ENCODE measurements at places on chromosomes 3 and 15.

- no peak for DNase-seq
These were observed 48.5 kb downstream of the MBNL1 start for GRCh38 chr3:152317184-152317583.

DNA sequence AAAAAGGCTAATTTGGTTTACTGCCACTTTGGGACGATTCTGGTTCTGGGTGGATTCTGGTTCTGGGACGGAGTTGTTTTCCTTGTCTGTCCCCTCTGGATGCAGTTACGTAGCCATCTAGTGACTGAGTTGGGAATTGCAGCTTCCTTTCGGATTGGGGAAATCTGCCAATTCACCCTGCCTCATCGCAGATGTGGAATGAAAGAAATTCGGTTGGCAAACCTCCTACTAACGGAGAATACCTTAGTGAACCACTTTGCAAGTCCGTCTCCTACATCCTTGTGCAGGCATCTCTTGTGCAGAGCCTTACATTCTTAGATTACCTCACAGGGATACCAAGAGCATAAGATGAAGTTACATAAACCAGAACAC lies 31.5 kb upstream of the AP4E1 start:
- DNase-seq, result peak; percentile 75

- no peak for DNase-seq
These were observed 697 bp upstream of the TRIM69 start for GRCh38 chr15:44735482-44736180.

- DNase-seq, result no peak
These were observed 124.6 kb downstream of the AKAP13 start for GRCh38 chr15:85504749-85505676.

GRCh38 chr3:120177707-120178306 lies 83.6 kb upstream of the GSK3B start:
- DNase-seq, result no peak

GRCh38 chr15:83046558-83047127 lies 20.4 kb downstream of the BTBD1 start:
- no peak for DNase-seq

GRCh38 chr3:112128843-112129727 lies 4.0 kb downstream of the GCSAM start:
- DNase-seq, result no peak

DNA sequence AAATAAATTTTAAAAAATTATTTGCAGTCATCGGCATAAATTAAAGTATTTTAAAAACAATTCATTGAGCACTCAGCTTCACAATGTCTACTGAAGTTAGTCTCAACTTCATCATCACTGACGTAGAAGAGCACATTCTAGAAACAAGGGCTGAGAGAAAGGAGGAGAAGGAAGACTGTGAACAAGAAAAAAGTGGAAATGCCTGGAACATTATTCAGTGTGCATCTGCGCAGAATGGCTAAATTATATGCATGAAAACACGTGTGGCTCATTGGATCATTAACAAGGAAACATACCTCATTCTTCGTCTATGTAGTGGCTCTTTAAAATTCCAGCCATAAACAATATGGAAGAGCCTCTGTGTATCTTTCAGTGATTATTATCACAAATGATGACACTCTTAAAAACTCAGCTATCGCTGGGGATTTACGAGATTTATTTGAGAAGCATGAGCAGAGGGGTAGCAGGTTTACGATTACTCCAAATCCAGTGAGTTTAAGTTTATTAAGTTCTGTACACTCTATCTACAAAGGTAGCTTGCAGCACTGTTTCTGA lies 404.2 kb upstream of the CDIN1 start:
- no peak for DNase-seq

GRCh38 chr3:187370051-187370450 lies 1.9 kb downstream of the RTP4 start:
- DNase-seq, result no peak

- no peak for DNase-seq
These were observed 114.8 kb downstream of the DLG1 start for GRCh38 chr3:197183582-197183981.

DNA sequence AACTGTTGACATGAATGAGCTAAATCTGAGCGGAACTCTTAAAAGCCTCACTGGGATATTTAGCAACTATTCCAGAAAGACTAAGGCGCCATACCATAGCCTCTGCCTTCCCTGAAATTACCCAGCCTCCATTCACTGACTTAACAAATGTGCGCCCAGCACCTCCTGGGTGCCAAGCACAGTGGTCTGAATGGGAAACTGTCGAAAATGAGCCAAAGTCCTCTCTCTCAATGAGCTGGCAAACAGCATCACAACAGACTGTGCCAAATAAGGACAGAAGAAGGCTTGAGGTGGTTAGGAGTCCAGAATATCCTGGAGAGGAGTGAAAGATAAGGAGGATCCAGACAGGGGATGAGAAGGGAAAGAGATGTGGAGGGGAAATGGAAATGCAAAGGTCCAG lies 332.4 kb downstream of the MAGI1 start:
- DNase-seq, result no peak

GRCh38 chr3:167559924-167560323 lies 86.1 kb upstream of the SERPINI2 start:
- no peak for DNase-seq

DNA sequence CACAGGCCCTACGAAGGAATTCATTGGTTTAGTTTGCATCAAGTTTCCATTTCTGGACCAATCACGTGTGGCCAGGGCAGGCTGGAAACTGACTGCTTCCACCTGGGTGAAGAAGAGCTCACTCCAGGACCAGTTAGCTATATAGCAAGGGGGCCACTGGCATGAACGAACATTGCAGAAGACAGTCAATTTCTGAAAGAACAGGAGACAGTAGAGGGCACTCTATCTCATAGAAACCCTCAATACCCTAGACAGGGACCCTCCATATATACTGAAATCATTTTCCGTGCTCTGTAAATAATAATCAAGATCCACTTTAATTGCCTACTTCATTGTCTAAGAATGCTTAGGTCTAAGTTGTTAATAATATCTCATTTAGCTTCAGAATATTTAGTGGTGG lies 215.6 kb downstream of the CADPS start:
- DNase-seq, result no peak

- DNase-seq, result no peak
These were observed 674.8 kb downstream of the TBL1XR1 start for GRCh38 chr3:176522436-176522835.

DNA sequence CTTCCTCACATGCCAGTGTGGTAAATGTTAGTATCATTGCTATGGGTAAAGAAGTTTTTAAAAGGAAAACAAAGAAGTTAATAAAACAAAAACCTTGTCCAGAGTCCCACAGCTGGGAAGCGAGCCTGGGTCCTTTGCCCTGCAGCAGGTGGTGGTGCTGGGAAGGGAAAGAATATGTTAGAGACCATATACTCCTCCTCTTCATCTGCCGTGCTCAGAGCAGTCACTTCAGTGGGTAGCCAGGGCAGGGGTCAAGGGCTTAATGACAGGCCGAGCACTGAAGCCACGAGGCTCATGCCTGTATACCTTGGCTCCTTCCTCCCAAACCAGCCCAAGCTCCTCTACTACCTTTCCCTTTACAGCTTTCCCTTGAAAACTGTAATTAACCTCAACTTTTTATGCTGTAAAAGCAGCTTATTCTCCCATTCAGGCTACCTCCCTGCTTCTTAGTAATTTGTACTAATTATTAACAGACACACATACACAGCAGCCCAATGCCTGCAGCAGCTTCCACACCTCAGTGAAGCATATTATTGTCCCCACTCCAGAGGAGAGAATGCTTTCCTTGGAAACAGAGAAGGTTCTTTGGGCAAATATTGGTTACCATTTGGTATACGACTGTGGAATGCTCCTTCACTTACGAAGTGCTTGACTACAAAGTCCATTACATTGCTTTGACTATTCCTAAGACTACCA lies 362.1 kb downstream of the EPHB1 start:
- peak; percentile 79 for DNase-seq

DNA sequence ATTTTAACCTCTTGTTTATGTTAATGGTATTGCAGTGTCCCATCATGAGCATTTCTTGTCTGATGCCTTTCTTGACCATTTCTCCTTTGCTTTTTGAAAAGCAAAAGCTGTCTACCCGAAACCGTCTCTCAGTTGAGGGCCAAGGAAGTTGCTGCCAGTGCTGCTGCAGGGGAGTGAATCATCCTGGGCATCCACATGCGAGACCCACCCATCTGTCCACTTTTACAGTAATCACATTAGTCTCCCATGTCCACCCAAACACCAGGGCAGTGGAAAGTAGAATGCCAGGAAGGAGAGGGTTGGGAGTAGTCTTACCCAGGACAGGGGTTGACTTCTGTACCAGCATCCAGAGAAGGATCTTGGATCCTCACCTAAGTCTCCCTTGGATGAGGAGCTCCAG lies 48.6 kb upstream of the TEX264 start:
- no peak for DNase-seq

DNA sequence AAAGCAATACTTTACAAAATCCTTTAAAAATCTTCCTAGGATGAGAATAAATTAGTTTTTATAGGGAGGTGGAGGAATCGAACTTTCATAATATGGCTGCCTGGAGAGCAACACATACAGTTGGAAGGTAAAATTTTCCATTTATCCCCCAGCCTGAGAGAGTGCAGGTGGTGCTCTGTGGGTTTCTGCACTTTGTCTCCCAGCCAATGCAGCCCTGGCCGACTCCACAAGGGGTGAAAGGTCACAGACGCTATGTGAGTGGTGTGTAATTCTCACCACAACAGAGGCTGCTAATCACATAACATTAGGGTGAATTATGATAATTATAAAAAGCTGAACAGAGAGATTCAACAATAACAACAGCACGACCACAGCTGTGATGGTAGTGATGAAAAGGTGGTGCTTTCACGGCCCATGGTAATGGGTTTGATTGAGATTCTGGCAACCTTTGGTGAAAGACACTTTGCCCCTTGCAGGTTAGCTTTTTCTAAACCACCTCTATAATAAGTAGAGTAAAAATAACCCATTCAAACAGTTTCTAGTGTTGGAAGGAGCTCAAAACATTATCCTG lies 30.1 kb upstream of the NANOGP8 start:
- peak; percentile 66 for DNase-seq

DNA sequence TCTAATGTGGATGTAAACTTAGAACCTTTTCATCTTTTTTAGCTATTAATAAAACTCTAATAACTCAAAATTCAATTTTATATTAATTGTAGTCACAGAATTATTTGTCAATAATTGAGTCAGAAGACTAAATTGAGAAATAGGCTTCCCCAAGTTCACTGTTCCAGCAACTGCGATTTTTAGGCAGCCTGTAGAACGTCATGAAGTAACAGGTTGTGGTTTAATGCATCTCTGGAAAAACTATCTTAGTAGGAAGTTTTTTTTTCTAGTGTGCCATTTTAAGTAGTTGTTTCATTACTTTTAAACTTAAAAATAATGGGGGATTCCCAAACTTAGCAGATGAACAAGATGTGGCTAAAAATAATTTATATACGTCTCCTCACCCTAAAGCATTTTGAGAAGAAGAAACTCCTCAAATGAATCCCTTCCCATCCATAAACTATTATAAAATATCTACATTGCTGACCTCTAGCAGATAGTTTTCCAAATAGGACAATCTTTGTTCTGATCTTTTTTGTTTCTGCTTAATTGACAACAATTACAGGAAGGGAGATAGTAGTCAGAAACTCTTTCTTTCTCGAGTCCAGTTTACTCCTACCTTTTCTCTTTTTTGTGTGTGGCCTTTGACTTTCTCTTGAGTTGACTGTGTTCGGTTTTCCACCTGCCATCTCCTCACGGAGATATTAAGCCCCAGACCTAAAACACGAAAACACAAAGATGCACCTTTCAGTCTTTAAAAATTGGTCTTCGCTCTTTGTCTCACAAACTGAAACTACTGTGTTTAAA lies 43.1 kb downstream of the LRCH3 start:
- DNase-seq, result no peak

DNA sequence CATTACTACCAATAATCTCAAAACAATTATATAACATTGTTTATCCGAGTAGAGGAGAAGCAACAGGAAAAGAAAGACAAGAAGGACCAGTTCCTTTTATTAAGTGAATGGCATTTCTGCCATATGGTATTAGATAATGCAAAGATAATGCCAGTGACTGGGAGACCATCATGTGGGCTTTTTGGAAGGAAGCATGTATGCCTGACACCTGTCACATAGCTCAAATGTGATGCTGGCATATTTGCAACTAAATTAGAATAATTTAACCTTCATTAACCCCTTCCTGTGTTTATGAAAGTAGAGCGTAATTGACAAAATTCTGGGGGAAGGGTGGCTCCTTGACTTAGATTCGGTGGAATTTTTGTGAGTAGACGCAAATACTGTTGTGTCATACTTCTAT lies 733.0 kb downstream of the TUSC7 start:
- no peak for DNase-seq

- peak; percentile 63 for DNase-seq
These were observed 589 bp downstream of the ANAPC13 start for GRCh38 chr3:134485075-134485717.

- no peak for DNase-seq
These were observed 391.9 kb downstream of the OCA2 start for GRCh38 chr15:27707257-27707656.

DNA sequence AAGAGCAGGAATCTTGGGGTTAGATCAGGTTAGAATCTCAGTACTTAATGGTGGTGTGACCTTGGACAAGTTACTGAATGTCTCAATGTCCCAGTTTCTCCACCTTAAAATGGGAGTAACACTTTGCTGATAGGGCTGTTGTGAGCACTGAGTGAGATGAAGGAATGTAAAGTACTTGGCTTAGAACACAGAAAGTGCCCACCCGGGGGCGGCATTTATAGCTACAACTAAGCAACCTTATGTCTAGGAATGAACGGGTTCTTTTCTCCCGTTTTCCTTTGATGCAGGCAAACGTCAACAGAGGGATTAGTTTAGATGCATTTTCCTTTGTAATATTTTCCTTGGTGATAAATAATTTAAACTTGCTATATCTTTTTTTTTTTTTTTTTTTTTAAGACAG lies 176.6 kb downstream of the USP13 start:
- DNase-seq, result no peak

DNA sequence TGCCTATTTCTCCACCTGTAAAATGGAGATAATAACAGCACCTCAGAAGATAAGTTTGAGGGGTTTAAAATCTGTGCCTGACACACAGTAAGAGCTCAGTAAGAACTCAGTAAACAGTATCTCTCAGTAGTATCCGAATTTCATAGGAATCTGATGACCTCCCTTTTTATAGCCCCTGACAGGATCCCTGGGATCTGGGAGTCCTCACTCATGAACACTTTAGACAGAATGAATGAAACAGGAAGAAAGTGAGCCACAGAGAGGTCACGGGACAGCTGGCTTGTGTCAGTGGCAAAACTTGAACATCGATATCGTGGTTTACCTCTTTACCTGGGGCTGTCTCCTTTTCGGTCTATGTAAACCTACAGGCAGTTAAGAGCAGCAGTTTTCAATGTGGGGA lies 51.2 kb downstream of the LRTM1 start:
- DNase-seq, result no peak
